Activated CD4-positive, alpha-beta T cell treated with anti-CD3 and anti-CD28 coated beads for 1 hour (primary cell): ENCODE measurements at places on chromosomes 16 and 17.

DNA sequence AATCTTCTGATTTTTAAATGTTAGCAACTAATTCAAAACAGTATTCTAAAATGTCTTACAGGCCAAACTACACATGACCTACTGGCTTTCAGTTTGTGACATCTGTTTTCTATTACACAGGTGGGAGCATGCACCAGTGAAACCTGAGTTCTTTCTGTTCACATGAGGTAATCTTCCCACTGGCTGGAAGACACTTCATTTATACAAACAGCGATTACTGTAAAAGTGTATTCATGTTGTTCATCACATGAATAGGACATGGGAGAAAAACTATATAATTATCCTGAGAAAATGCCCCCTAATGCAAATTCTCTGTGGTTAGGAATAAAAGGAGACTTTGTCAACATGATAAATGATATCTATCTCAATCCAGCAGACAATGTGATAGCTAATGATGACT is 11.1 kb upstream of the PIK3R5 start:
- DNase-seq, result no peak

DNA sequence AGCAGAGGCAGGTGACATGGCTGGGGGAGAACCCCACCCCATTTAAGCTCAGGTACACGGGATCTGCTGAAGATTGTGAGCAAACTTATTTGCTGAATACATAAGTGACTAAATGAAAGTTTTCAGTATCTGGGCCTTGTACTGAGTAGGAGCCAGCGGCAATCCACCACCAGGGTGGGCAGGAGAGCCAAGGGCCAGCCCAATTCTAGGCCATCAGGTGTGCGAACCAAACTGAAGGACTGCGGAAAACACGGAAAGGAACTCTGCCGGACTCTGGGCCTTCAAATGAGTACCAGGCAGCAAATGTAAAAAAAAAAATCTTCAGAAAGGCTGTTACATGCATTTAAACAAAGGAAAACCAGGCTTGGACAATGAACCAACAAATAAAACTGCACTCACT is 19.7 kb downstream of the ARHGAP17 start:
- no peak for DNase-seq

GRCh38 chr17:8018436-8018835 is 16.0 kb downstream of the GUCY2D start:
- DNase-seq, result no peak

- no peak for DNase-seq
Measured at GRCh38 chr17:5585836-5586521, 1.7 kb upstream of the NLRP1 start.

- DNase-seq, result no peak
Measured at GRCh38 chr16:71540-72401, 660 bp downstream of the RHBDF1 start.
